ENCODE measurements at places on chromosomes 7 and 10. TPM values are rescaled to one million over a fixed set of nuclear protein-coding genes. Genes with fewer than 3 reads are reported as not detected.

DNA sequence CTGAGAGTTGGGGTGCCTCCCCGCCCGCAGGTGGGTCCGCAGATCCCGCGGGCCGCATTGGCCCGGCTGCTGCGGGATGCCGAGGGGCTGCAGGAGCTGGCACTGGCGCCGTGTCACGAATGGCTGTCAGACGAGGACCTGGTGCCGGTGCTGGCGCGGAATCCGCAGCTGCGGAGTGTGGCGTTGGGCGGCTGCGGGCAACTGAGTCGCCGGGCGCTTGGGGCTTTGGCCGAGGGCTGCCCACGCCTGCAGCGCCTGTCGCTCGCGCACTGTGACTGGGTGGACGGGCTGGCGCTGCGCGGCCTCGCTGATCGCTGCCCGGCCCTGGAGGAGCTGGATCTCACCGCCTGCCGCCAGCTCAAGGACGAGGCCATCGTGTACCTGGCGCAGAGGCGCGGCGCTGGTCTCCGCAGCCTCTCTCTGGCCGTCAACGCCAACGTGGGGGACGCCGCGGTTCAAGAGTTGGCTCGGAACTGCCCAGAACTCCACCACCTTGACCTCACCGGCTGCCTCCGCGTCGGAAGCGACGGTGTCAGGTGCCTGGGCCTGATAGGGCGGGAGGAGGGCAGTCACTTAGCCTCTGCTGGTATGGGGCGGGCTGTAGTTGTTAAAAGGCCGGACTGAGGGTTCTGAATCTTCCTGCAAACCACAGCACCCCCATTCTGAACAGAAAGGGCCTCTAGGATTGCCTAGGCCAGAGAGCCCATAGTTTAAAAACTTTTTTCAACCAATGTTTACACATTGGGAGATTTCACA is 1.3 kb downstream of the FBXL15 start:
- no peak for DNase-seq

GRCh38 chr7:74526780-74527179 is 73.1 kb downstream of the GTF2IRD1 start:
- no peak for DNase-seq

DNA sequence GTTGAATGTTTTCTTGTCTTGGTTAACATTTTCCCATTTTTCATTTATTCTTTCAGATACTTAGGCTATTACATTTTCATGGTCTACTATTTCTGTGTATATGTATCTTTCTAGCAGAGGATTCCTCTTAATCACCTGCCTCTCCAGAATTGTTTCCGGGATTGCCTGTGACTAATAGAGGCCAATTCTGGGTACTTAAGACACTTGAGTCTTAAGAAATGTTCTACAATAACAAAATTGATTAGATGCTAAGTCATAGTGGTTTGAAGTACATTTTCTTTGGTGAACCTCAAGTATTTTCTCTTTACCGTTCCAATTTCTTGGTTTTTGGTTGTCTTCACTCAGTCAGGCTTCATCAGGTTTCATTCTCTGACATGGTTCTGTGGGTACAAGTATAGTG is 26.4 kb downstream of the BBS9 start:
- DNase-seq, result no peak

DNA sequence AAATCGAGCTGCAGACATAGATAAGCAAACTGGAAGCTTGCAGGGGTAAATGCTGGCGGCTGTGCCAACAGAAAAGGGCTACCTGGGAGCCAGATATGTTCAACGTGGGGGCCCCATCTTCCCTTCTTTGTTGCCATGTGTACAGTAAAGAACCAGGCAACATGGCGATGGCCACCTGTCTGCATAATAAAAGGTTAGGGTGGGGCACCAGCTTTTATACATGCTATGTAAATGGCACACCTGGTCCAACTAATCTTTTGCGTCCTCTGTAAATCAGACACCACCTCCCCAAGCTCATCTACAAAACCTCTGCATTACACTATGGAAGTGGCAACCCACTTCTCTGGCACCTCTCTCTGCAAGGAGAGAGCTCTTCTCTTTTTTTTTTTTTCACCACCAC is 13.9 kb downstream of the BUD31 start:
- no peak for DNase-seq

DNA sequence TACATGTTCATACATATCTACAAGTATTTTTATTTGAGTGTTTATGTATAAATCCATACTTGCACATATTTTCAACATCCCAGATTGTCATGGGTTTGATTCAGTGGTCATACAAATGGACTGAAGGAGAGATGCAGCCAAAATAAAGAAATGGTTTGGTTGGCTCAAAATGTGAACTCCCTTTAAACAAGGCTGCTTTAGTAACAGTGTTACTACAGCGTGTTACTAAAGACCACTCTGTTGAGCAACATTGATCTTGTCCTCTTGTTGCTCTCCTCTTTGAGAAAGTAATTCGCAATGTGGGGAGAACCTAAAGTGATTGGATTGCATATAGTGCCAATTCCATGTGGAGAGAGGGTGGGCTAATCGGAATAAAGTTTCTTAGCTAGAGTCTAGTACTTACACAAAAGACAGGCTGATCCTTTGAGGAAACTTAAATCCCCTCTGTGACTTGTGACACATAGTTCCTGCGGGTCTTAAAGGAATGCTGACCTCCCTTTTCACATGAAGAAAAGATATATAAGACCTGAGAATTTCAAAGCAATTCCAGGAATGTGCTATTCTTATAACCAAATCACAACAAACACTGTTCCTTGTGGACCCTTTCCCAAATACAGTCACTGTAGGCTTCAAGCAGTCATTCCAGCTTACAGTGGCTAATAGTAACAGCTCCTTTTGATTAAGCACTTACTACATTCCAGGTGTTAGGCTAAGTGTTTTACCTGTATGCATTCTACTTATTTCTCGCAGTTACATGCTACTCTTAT is 144.3 kb downstream of the FZD1 start:
- DNase-seq, result no peak

DNA sequence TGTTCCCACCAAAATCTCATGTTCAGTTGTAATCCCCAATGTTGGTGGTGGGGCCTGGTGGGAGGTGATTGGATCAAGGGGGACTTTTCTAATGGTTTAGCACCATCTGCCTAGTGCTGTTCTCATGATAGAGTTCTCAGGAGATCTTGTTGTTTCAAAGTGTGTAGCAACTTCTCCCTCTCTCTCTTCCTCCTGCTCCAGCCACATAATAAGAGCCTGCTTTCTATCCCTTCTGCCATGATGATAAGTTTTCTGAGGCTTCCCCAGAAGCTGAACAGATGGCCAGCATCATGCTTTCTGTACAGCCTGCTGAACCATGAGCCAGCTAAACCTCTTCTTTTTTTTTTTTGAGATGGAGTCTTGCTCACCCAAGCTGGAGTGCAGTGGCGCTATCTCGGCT is 910.6 kb downstream of the KCNMA1 start:
- DNase-seq, result no peak

DNA sequence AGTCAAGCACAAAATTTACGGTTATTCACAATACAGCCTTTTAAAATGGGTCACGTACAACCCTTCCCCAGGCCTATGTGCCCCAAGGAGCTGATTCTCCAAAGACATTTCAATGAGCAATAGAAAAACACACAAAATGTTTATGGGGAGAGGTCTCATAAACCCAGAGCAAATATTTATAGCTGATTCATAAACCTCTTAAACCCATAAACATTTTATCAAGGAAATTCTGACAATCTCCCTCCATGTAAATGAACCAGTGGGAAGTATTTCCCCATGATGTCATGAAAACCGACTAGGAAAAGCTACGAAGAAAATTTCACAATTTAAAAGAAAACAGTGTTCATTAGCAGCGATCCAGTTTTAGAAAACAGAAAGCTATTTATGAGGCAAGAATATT is 36.0 kb downstream of the SFMBT2 start:
- no peak for DNase-seq

- no peak for DNase-seq
Observed at GRCh38 chr7:94901981-94902380, 5.4 kb upstream of the PPP1R9A start.

GRCh38 chr7:130290745-130291144 is 2.2 kb upstream of the CPA4 start:
- no peak for DNase-seq

- no peak for DNase-seq
Observed at GRCh38 chr10:118383699-118384098, 41.6 kb upstream of the FAM204A start.

DNA sequence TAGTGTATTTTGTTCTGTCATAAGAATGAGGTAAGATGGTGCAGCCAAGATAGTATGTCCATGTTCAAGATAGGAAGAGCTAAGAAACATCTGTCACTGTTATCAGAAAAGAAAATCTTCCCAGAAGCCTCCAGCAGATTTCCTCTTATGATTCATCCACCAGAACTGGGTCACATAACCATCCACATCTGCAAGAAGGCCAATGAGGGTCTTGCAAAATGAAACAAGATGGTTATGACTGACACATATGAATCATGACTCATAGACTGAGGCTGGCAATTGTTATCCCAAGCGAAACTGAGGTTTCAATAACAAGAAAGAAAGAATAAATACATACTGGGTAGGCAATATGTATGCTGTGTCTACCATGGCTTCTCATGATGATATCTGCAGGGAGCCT is 30.3 kb downstream of the CCNJ start:
- no peak for DNase-seq

DNA sequence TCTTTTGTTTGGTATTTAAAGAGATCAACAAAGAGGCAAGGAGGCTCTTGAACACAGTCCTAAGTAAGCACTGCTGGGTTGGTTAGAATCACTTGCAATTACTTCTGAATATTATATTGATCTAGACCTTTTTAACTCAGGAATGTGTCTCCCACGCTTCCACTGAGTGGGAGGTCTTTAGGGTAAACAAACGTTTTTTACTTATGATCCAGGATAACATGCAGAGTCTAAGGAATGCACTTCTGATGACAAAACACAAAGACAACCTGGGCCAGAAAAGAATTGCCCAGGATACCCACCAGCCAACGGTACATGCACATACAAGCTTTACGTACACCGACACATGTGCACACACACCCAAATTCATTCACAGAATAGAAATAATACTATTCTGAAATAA is 626.9 kb downstream of the PARD3 start:
- DNase-seq, result no peak

DNA sequence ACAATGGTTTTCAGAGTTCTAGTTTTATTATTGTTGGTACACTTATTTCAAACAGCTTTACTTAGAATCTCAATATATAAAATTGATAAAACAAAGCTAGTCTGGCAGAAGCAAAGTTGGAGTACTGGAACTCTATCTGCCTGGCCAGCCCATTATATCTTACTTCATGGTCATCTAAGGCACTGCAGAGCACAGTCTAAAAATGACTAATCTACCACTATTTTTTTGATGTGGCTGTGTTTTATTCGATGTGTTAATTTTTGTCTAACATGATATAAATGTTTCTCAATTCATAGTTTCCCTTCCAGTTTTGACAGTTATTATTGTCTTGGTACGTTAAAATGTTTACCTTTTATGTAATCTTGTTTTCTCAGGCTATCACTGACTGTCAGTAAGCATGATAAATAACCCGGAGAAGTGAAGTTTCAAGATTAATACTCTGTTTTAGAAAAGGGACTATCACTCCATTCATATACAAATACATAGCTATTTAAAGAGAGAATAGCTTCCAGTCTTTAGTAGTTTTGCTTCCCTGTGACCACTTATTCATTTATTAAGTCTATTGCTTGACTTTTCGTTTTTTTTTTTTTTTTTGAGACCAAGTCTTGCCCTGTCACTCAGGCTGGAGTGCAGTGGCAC is 60.6 kb upstream of the CSTF2T start:
- no peak for DNase-seq

- no peak for DNase-seq
Observed at GRCh38 chr7:49244543-49244942, 320.2 kb downstream of the CDC14C start.

DNA sequence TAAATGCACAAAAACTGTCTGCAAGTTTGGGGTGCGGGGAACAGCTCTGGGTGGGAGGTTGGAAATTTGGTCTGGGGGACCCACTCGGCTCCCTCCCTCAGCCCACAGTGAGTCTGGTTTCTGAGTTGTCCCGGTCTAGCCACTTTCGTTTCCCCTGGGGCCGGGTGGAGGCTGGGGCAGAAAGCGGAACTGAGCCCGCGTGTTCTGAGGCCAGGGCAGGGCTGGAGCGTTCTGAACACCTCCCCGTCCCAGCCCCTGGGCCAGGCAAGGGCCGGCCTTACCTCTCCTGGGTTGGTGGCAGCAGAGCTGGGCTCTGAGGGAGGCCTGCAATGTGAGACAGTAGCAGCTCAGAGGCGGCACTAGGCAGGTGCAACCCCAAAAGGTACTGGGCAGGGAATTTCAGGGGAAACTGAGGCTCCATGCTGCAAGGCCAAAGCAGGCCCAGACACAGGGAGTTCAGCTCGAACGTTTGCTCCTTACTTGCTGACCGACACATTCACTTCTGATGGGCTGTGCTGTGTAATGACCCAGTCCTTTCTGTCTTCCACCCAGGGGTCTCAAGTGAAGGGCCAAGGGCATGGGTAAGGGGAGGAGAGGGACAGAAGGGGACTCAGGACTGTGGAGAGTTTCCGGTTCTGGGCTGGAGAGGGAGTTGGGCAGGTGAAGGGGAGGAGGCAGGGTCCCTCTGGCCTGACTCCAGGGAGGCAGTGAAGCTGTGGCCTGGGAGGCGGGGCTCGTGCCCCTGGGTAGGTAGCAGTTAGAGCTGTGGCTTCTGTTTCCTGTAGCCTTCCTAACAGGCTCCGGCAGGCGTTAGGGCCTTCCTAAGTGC is 3.0 kb downstream of the IRF5 start:
- no peak for DNase-seq

GRCh38 chr10:60433684-60434083 is 44.0 kb upstream of the ANK3 start:
- DNase-seq, result no peak

- no peak for DNase-seq
Observed at GRCh38 chr10:74032900-74033655, 35.2 kb downstream of the VCL start.

DNA sequence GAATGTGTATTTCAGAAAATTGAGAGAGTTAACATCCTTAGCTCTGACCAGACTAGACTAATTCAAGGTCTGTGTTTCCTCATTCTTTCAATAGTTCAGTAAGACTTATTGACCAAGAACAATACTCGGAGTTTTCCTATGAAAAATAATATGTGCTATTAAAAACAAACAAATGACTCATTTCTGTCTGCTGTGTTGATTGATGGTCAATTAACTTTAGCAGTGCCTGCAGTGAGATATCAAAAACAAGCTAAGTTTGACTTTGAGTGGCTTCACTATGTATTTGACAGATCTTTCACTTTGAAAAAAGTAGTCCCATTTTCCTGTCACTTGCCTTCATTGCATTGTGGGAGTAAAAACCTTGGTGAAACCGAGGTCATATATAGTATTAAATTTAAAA is 91.0 kb downstream of the GNAT3 start:
- no peak for DNase-seq

- no peak for DNase-seq
Observed at GRCh38 chr7:114414156-114415063, at the start of gene FOXP2. Gene FOXP2 (plus strand): TSS chr7:114414815. CDS start chr7:114426512, 11,697 bp downstream.

The CXCL12 gene
- 137 TPM for total RNA-seq

The MYOZ1 gene
- 1.6 TPM for total RNA-seq

The PDE1C gene
- 3.4 TPM for total RNA-seq

The ACBD7 gene
- total RNA-seq, result 0.48 TPM

The DOCK4 gene
- total RNA-seq, result 71.3 TPM

The SPDYE8 gene
- not detected for total RNA-seq

The NEBL gene
- 17.4 TPM for total RNA-seq

The FAM25C gene
- total RNA-seq, result not detected

The PRLHR gene
- not detected for total RNA-seq

The MRLN gene
- not detected for total RNA-seq

The FAM20C gene
- total RNA-seq, result 25.5 TPM

Data from omental fat pad (tissue), 4 donors.